BJ (cell line): ENCODE measurements at places on chromosomes 16 and 17.

- DNase-seq: no peak
These were observed 185.0 kb upstream of the ZNF469 start for GRCh38 chr16:88197481-88198456.

DNA sequence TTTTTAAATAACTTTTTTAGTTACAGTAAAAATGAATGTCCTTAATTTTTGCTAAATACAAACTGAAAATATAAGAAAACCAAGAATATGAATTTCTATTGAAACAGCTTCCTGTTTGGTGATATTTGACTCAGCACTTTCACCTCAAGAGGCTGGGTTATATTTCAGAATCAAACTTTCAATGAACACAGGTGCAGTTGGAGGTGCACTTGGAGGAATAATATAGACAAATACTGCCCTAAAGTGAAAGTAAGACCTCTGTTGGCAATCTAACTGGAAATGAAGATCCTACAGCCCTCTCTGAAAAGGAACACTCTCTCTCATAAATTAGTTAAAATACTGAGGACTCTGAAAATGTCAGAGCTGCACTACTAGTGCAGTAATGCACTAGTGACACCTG lies 106.2 kb downstream of the BRIP1 start:
- no peak for DNase-seq

- DNase-seq: no peak
These were observed 12.5 kb upstream of the RHBDL3 start for GRCh38 chr17:32253117-32253611.

GRCh38 chr16:82192665-82193064 lies 22.6 kb upstream of the MPHOSPH6 start:
- peak; percentile 41 for DNase-seq
